MV-4-11 (cell line): ENCODE measurements at places on chromosomes 4 and X.

DNA sequence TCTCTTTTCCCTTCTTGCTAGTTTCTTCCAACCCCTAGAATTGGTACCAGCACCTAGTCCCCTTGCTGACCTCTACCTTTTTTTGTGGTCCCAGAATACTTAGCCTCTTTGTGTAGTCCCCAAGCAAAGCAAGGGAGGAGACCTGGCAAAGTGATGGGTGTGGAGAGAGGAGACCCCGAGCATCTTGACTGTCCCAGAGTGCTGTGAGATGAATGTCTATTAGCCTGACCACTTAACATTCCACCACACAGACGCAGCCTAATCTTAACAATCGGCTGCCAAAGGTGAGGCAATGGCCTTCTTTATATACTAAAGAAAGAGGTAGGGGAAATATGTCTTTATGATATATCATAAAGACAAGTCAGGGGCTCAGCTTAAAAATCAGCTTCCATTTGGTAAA lies 55.9 kb downstream of the TRIM2 start:
- no peak for DNase-seq

- no peak for DNase-seq
Measured at GRCh38 chrX:34147345-34147744, 15.2 kb upstream of the FAM47A start.

- DNase-seq: no peak
Measured at GRCh38 chr4:77804471-77804870, 14.7 kb downstream of the CNOT6L start.

GRCh38 chr4:25925486-25926201 lies 11.6 kb downstream of the SMIM20 start:
- peak; percentile 33 for DNase-seq

- DNase-seq: no peak
Measured at GRCh38 chr4:117893207-117893606, 141.1 kb upstream of the NDST3 start.

- DNase-seq: peak; percentile 2
Measured at GRCh38 chr4:80619070-80619674, 283.6 kb downstream of the CFAP299 start.

DNA sequence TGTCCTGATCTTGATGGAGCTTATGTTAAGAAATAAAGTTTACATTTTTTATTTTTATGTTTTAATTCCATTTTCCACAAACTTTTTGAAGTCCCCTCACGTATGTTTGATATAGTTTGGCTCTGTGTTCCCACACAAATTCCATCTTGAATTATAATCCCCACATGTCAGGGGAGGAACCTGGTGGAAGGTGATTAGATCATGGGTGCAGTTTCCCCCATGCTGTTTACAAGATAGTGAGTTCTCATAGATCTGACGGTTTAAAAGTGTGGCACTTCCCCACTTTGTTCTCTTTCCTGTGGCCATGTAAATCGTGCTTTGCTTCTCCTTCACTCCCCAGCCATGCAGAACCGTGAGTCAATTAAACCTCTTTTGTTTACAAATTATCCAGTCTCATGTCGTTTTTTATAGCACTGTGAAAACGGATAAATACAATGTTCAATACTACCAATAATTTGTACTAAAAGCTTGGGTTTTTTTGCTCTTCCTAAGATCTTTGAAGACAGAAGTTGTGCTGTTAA lies 89.8 kb downstream of the PAPSS1 start:
- DNase-seq: no peak

DNA sequence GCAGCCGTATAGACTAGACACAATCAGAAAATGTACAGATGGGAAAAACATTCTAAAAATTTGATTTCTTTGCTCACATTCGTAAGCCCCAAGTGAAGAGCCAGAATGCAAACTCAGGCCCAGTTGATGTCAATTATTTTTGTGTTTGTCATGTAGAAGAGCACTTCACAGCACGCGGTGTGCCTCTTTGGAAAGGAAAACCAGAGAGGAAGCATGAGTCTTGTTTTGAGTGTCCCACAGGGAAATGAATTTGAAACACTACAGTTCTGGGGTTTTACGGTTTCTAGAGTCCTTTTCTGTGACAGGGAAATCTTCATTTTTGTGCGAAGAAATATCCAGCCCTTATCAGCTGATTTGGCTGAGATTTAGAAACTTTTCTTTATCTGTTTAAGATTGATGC lies 554.6 kb upstream of the BOD1L1 start:
- DNase-seq: no peak

DNA sequence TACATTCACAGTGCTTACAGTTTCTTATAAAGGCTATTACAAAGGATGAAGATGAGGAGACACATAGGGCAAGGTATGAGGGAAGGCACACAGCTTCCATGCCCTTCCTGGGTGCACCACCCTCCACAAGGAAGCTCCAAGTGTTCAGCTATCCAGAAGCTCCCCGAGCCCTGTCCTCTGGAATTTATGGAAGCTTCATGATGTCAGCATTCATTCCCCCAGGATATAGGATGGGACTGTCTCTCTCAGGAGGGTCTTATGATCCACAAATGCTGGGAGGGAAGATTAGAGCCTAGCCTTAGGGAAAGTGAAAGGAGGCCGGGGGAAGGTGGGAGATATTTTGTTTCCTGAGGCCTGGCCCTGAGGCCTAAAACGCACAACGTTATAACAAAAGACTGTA lies 236.0 kb downstream of the ANK2 start:
- DNase-seq: no peak

- DNase-seq: no peak
Measured at GRCh38 chr4:73801692-73802091, 34.8 kb upstream of the CXCL6 start.

GRCh38 chrX:39802354-39802753 lies 295.4 kb downstream of the BCOR start:
- peak; percentile 61 for DNase-seq

- DNase-seq: no peak
Measured at GRCh38 chr4:102281171-102281839, 64.0 kb downstream of the SLC39A8 start.

GRCh38 chr4:167428156-167428555 lies 193.9 kb upstream of the SPOCK3 start:
- no peak for DNase-seq

- DNase-seq: peak; percentile 12
Measured at GRCh38 chrX:71366674-71367256, 608 bp downstream of the TAF1 start.

- peak; percentile 71 for DNase-seq
Measured at GRCh38 chr4:101288365-101289145, 58.8 kb downstream of the PPP3CA start.

DNA sequence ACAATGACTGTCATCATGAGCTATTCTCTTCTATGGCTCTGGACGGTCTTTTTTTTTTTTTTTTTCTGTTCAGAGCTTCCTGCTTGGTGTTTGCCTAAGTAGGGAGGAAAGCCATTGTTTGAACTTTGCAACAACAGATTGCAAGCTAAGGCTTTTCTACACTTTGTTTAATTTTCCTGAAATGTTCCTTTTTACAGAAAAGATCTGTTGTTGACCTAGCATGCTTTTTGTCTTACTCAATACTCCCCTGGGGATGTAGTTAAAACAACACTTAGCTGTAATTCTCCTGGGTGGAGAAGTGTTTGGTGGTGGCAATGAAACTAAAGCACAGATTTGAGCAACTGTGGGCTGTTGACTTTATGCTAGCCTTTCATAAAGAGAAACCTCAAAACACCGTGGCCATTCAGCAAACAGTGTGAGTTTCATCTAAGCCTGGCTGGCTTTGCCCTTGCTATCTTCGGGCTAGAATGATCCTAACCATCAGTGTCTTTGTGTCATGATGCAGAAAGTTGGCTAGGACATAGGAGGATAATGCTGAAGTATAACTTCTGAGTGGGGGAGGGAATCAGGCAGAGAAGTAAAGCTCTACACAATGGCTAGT lies 110.5 kb downstream of the ANXA3 start:
- peak; percentile 21 for DNase-seq

GRCh38 chrX:24945009-24945408 lies 70.8 kb downstream of the ARX start:
- DNase-seq: no peak

DNA sequence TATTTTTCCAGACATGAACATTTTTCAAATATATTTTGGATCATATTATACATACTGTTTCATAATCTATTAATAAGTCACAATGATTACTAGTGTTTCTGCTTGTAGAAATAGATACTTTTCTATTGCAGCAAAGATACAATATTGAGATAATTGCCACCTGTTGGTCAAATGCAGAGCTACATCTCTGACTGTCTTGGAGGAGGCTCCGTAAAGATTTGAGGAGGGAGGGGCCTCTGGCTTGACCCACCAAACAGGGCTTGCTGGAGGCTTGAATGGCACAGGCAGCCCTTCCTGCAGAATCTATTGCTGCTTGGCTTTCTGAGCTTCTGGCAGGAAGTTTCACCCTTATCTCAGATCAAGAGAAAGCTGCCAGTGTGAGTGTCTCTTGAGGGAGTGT lies 99.3 kb upstream of the ARMCX2 start:
- peak; percentile 4 for DNase-seq

DNA sequence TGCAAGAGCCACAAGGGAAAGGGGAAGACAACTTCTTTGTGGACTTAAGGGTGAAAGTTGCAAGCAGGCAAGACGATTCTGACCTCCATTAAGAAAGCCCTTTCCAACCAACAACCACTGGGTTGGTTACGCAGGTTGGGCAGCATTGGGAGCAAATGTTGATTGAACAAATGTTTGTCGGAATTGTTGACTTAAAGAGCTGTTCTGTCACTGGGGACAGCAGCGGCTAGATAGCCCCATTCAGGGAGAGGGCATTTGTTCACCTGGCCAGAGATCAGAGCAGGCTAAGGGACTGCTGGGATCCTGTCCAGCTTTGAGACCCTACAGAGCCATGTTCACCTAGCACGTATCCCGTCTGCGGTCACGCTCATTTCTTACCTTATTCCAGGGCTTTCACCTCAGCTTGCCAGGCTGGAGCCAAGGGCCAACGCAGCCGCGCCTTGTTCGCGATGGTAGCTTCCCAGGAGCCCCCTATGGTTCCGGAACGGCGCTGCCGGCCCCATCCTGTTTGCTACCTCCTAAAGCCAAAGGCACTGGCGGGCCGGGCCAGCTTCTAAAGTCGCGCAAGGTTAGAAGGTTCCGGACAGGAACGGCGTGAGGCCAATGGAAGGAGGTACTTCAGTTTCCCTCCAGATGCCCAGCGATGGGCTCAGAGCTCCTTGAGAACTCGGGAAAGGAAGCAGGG lies 24.6 kb downstream of the F9 start:
- DNase-seq: no peak

GRCh38 chrX:136210243-136210642 lies 41.0 kb downstream of the MAP7D3 start:
- peak; percentile 20 for DNase-seq

DNA sequence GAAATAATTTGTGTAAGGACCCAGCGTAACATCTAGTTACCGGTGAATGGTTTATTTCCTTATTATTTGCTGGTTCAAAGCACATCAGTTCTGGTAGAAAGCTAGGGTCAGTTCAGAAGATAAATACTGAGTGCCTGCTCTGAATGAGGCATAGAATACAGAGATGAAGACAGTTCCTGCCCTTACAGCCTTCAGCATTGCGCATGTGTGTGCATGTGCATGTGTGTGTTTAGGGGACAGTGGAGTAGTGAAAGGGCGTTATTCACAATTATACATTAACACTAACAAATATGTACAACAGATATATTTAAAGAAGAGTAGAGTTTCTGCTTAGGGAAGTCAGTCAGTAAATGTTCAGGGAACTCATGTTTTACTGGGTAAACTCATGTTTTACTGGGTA lies 29.1 kb downstream of the CEP135 start:
- no peak for DNase-seq

DNA sequence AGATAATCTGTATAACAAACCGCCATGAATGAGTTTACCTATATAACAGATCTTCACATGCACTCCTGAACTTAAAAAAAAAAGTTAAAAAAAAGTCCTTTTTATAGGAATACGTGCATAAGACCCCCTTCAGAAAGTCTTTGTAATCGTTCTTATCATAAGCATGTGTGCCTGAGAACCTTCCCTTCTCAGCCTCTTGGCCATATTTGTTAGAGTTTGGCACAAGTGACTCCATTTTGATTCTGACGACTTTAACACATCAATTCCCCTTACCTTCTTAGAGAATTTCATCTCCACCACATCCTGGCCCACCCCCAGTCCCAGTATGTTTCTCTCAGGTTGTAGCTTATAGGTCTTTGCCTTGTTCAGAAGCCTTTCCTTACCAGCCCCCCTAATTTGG lies 16.0 kb upstream of the ANXA5 start:
- no peak for DNase-seq

DNA sequence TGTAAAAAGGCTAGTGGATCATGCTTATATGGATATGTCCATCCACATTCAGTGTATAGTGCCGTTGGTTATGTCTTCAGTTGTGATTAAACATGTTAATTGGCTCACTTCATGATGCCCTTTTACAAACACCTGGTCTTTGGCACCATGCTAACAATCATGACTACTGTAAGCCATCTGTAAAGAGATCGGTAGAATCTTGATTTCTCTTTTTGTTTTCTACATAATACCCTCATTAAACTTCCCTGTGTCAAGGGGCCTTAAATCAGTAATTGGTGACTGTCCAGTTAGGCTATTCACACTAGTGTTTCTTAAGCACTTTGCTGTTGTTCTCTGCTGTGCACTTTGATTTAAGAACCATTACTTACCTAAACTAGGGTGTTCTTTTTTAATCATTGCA lies 475.2 kb downstream of the RPA4 start:
- no peak for DNase-seq

GRCh38 chr4:176569301-176569700 lies 223.4 kb downstream of the VEGFC start:
- no peak for DNase-seq

DNA sequence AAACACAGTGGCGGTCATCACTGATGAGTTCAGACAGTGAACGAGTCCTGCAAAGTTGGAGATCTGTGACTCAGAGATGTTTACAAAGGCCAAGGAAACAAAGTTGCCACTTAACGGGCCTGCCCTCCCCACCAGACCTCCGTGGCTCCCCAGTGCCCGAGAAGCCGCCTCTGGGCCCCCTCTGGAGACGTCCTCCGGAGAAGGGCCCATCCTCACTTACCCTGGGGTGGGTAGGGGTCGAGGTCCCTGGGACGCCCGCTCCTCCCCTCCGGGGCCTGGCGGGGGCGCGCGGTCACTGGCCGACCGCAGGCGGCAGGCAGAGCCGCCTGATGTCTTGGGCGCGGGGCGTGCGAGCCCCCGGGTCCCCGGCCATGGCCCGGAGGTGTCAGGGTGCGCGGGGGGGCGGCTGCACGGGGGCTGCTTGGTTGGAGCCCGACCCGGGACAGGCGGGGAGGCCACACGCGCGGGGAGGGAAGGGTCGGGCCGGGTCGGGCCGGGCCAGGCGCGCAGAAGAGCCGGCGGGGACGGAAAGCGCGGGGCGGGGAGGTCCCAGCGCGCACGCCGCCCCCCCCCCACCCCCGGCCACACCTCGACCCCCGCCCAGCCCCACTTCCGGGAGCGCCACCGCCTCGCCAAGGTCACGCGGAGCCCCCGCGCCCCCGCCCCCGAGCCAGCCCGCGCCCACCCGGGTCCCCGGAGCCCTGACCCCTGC lies 529 bp downstream of the DHRSX start:
- DNase-seq: no peak

DNA sequence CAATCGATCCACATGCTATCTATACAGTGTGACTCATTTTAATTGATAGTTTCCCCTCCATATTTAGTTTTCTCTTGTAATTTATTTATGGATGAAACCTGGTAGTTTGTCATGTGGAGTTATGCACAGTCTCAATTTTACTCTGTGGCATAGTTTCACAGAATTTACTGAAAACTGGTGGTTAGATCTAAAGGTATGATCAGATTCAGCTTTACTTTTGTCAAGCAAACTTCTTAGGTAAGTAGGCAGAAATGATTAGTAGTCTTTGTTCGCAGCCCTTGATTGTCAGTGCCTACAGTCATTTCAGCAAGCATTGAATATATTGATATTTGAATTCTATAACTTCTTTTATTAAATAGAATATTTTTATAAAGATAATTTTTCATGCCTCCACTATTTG lies 2.5 kb downstream of the ADD1 start:
- DNase-seq: no peak
